ENCODE measurements at places on chromosomes 4 and X.
A peak's percentile ranks its signal among the peaks of the same experiment; 100 is the strongest.

DNA sequence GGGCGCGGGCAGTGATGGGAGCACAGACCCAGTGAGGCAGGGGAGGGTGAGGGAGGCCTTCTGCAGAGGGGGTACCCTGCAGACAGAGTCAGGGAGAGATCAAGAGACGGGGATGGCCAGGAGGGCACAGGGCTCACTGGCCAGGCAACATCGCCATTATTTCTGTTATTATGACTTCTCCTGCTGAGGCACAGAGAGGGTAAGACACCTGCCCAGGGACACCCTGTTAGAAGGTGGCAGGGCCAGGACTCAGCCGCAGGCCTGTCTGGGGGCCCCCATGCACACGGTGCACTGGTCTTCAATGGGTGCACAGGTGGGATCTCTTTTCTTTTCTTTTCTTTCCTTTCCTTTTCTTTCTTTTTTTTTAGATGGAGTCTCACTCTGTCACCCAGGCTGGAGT lies 15.8 kb downstream of the BLOC1S4 start:
- no peak for DNase-seq

DNA sequence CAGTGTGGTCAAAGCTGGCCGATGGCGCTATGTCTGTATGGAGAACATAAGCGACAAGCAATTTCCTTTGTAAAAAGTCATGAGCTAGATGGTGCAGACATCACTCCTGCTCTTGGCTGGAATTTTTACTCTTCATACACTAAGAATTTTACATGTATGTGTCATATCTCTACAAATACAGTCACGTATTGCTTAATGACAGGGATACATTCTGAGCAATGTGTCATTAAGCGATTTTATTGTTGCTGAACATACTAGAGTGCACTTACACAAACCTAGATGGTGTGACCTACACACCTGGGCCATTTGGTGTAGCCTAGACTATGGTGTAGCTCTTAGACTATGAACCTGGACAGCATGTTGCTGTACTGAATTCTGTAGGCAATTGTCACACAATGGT lies 185.4 kb downstream of the SOWAHB start:
- DNase-seq, result no peak

- DNase-seq, result peak; percentile 37
Observed at GRCh38 chr4:76758290-76758882, 139.6 kb downstream of the SOWAHB start.

DNA sequence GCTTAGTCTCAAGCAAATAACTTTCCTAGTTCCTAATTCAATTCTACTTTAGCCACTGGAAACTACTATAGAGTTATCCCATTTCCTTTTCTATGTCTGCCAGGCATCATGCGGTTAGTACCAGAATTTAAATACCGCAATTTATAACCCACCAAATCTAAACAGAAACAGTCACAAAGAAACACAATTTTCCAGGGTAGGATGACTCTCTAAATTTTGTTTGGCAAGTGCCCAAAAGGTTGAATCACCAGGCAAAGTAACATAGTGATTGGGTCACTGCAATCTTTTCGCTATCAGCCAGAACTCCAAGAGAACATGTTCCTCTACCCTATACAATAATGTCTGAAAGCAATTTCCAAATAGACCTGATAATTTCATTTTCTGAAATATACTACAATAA lies 240.2 kb upstream of the GRIA3 start:
- no peak for DNase-seq

DNA sequence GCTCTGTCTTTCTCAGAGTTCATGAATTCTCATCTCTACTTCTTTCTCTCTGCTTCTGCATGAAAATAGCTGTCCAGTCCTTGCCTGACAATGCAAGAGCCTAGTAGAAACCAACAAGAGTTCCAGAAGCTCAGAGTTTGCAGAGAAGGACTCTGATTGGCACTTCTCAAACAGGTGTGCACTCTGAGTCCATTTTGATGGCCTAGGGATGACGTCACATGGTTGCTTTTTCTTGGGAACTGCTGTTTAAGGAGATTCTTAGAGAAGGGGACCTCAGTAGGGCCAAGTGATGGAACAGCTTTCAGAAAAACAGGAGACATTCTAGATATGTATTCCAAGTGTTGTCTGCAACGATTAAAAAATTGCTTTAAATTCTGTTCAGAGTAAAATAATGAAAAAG lies 56.8 kb downstream of the HMGB2 start:
- no peak for DNase-seq

DNA sequence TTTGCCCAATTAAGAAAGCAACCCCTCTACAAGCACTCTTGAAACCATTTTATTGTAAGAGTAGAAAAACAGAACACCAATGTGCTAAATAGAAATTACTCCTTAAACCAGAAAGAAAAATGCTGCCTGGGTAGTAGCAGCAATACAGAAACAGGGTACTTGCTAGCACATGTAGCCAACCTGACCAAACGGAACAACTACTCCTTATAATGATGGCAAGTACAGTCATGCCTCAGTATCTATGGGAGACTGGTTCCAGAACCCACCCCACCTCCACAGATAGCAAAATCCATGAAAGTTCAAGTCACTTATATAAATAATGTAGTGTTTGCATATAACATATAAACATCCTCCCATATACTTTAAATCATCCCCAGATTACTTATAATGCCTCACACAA lies 168.8 kb downstream of the ATRX start:
- no peak for DNase-seq

DNA sequence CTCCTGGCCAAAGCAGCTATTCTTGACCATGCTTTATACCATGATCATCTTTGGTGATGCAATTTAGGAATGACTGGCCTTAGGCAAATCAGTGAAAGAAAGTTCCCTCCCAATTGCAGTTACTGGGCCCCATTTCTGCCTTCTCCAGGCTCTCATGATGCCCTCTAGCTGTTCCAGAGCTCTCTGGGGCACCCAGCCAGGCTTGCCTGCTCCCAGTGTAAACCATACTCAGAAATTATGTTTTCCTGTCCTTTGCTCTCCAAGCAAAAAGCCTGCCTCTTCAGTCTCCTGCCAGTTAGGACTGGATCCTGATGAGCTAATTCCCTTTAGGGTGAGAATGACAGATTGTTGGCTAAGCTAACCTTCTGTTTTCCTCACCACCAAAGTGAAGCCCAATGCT lies 85.3 kb upstream of the RBPJ start:
- no peak for DNase-seq

DNA sequence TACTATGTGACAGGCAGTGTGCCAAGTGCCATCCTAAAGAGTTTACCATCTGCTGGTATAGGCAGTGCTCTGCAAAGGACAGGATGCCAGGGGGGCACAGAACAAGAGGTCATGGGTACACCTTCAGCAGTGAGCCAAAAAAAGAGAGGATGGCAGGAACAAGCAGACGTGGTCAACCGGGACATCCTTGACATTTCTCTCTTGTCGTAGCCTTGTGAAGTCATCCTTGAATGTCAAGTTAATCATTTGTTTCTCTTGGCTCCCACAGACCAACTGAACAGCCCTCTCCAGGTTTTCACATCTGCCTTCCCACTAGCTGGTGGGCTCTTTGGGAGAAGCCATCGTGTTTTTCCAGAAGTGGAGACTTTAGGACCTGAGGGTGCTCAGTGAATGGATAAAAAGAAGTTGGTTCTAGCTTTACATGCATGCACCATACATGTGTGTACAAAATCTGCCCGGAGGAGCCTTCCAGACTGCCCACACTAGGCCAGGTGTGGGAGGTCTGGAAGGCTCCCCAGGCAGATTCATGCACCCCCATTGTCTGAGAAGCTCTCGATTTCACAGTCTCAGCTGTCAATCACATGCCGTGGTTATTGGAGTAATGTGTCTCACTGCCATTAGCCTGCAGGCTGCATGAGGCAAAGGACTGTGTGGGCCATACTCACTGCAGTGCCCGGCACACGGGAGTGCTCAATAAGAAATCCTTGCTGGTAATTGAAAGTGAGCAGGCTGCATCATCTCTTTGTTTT lies 16.4 kb downstream of the PNMA6F start:
- no peak for DNase-seq

DNA sequence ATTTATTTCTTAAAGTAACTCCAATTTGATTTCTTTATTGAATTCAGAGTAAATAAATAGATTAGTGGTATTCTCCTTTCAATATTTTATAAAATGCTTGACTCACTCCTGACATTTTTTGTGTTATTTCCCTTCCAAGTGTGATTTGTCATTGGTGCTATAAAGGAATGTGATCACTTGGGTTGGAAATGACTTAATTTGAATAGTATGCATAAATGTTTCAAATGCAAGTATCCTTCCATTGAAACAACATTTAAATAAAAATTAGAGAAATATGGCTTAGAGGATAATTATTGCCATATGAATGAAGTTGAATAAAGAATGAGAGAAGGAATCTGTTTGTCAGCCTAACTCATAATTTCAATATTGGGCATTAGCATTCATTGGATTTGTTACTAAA lies 182.7 kb downstream of the PABPC4L start:
- DNase-seq, result no peak

GRCh38 chr4:110033355-110034025 lies 120.8 kb downstream of the EGF start:
- no peak for DNase-seq

- no peak for DNase-seq
Observed at GRCh38 chr4:174047363-174047762, 236.1 kb downstream of the FBXO8 start.

DNA sequence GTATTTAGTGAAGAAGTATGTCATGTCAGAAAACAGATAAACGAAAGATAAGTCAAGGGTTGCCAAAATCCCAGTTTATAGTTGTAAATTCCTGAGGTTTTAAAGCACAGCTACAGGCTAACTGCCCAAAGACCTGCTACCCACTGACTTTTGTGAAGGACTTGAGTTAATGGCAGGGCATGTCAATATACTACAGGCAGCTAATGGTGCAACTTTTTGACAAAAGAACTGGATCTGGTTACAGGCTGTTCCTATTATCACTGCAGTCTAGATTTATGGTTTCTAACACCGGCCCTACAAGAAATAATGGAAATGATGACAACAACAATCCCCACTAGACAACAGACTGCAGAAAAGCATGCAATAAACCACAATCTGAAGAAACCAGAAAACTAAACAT lies 6.4 kb downstream of the SCML2 start:
- DNase-seq, result no peak

DNA sequence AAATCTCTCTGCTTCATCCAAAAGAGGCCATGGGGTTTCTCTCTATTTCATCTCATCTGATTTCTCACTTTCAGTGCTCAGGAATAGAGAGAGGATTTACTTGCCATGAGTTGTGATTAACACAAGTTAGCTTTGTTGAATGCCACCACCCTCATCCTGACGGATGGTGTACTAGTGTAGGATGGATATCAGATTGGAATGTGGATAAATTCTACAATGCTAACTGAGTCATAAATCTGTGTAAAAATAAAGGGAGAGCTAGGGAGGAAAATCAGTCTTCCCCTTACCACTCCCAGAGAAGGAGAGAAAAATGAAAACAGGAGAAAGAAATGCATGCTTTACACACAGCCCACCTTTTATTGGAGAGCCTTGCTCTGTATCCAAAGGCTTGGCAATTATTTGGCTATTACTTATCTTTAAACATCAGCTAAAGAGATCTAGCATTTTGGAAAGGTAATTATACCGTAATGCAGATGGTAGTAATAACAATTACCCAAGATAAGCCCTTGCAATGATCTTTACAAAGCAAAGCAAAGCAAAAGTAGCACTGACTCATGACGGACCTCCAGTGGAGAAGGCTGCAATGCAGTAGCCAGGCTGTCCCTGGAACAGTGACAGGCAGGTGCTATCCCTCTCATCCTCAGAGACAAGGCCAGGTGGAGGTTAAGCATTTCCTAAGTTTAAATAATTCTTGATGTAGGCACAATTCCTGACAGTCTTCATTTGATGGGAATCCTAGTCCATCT lies 306.3 kb upstream of the PPARGC1A start:
- DNase-seq, result no peak

GRCh38 chr4:4852591-4853362 lies 6.7 kb upstream of the MSX1 start:
- DNase-seq, result peak; percentile 50

GRCh38 chr4:95839891-95840290 lies at the start of gene PDHA2:
Gene PDHA2, plus strand, starts transcription at chr4:95840093. Its CDS starts 58 bp downstream, at chr4:95840151.
- no peak for DNase-seq

DNA sequence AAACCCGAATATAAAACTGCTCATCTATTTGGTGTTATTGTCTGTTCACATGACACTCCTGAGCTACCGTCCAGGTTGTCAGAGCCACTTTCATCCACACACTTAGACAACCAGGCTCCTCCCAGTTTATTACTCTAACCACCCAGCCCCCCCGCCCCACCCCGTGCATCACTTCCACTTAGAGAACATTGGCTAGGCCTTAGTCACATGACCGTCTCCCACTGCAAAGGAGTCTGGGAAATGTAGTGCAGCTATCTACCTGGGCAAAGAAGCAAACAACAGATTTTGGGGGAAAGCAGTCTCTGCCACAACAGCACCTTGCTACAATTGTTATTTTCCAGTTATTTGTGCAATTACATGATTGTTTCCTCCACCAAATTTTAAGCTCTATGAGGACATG lies 57.6 kb upstream of the RBPJ start:
- no peak for DNase-seq

DNA sequence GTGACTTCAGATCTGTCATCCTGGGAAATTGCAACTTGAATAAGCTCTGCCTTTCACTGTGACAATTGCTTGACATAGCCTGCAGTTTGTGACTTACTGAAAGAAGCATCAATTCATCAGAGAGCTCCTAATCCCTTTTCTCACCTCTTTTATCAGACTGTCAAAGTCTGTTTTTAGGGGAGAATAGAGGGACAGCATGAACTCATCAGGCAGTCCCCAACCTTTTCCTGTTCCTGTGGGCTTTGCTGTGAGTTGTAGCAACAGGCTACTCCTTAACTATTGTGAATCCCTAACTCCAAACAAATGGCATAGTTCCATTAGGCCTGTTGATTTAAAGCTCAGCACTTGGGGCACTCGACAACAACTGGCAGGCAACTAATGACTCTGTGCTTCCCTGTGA lies 64.9 kb downstream of the DOCK11 start:
- DNase-seq, result no peak

- no peak for DNase-seq
Observed at GRCh38 chr4:85773372-85773771, 298.4 kb downstream of the ARHGAP24 start.

- no peak for DNase-seq
Observed at GRCh38 chrX:108209006-108209554, 117.5 kb downstream of the ATG4A start.

- DNase-seq, result no peak
Observed at GRCh38 chr4:6393544-6394475, 78.6 kb downstream of the PPP2R2C start.

GRCh38 chrX:115709039-115709438 lies 148.1 kb downstream of the PLS3 start:
- DNase-seq, result no peak

- DNase-seq, result peak; percentile 47
Observed at GRCh38 chr4:5051278-5052203, at the start of gene STK32B. Gene STK32B, plus strand, starts transcription at chr4:5051480.

DNA sequence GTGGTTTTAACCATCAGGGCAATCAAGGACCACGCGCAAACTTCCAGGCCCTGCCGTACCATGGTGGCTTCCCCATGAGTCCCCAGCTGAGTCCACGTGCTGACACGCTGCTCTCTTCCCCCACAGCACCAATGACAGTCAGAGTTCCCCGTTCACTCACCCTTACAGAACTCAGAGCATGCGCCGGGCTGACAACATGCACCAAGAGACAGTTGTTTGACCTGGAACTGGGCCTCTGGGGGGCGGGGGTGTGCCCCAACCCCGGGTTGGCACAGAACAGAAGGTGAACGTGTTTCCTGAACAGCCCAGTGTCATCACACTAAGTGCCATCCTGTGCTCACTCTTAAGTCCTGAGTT lies 29.4 kb downstream of the IRF2 start:
- DNase-seq, result peak; percentile 73
